ENCODE measurements at places on chromosomes 6 and 20. TPM values are rescaled to one million over a fixed set of nuclear protein-coding genes. Genes with fewer than 3 reads are reported as not detected.

GRCh38 chr6:11999246-11999645 is 12.9 kb upstream of the HIVEP1 start:
- DNase-seq, result no peak

DNA sequence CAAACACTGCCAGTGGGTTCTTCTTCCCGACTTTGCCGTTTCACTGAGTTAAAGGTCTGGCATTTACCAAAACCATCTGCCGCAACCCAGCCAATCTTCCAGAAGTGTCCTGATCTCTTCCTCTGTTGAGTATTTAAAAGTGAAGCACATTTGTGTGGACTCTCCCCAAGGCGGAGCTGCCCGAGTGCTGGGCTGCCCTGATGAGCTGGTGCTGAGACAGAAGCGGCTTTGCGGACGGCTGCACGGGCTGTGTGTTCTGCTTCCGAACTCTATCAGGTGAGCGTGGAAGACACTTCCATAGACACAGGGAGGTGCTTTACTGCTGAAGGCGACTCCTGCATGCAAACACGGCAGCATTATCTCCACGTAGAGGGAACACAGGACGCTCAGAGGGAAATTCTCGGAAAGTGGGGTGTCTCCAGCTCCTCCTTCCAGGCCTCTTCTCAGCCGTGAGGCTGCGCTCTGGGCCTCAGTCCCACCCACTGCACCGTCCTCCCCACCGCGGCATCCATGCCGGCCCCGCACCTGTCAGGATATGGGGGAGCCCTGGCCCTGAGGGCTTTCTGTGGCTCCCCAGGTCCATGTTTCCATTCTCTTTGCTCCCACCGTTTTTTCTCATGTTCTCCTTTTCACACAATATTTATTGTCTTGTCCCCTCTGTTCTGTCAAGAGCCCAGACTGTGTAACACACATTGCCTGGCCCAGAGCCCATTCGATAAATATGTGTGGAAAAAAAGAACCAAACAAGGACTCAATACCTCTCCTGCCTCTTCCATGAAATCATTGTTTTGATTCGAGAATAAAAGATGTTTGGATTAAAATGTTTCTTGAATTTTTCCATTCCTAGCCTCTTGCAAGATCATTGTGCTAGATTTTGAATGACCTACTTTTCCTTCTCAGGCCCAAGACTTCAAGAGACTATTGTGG is 205.1 kb downstream of the DLL1 start:
- peak; percentile 64 for DNase-seq

DNA sequence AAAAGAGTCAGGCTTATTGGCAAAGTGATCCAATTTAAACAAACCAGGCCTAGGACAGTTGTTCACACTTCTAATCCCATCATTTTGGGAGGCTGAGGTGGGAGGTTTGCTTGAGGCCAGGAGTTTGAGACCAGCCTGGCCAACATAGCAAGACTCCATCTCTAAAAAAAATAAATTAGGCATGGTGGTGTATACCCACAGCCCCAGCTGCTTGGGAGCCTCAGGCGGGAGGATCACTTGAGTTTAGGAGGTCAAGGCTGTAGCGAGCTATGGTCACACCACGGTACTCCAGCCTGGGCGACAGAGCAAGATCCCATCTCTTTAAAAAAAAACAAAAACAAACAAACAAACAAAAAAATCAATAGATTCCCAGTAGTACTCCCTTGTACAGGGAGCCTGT is 86.8 kb downstream of the SASH1 start:
- DNase-seq, result no peak

DNA sequence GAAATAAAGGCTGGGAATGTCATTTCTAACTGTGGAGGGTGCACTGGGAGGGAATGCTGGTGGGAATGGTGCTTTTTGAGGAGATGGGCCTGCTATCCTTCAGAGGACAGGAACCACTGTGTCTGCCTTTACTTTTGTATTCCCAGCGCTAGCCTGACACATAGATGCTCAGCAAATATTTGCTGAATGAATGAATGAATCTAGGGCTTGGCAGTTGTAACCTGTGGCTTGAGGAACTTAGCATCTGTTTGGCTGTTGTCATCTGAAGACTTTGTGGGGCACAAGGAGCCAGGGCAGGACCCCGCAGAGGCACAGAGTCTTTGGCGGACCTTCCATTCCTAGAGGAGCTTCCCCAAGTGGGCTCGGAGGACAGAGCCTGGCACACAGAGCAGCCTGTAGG is 6.1 kb downstream of the TOX2 start:
- DNase-seq, result no peak

GRCh38 chr6:158916617-158917016 is 83.4 kb downstream of the RSPH3 start:
- no peak for DNase-seq

FKBP1C gene
- total RNA-seq, result 0.68 TPM

BPIFB4 gene
- total RNA-seq, result not detected

PRDM13 gene
- total RNA-seq, result not detected

All from Right ventricle myocardium inferior (tissue), 1 donor.